NK-92 treated with Interleukin-12 subunit alpha and Interleukin-12 subunit beta, amount 100 ng/mL, for 24 hours (cell line): ENCODE measurements at places on chromosomes 7 and 10.

DNA sequence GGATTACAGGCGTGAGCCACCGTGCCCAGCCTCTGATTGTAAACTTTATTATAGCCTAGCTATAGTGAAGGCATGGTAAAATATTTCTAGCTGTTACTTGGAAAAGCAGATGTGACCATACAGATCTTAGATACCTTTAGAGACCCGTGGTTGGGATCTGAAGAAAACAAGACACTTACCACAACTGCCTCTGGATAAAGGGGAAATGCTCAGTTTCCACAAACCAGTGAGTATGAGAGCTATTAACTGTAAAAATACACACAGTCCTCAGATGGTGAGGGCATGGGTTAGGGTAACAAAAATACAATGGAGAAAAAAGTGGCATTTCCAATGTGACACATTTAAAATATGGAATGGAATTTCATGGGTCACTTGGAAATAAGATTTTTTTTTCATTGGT, 63.0 kb downstream of the ZNF438 start:
- DNase-seq = no peak

DNA sequence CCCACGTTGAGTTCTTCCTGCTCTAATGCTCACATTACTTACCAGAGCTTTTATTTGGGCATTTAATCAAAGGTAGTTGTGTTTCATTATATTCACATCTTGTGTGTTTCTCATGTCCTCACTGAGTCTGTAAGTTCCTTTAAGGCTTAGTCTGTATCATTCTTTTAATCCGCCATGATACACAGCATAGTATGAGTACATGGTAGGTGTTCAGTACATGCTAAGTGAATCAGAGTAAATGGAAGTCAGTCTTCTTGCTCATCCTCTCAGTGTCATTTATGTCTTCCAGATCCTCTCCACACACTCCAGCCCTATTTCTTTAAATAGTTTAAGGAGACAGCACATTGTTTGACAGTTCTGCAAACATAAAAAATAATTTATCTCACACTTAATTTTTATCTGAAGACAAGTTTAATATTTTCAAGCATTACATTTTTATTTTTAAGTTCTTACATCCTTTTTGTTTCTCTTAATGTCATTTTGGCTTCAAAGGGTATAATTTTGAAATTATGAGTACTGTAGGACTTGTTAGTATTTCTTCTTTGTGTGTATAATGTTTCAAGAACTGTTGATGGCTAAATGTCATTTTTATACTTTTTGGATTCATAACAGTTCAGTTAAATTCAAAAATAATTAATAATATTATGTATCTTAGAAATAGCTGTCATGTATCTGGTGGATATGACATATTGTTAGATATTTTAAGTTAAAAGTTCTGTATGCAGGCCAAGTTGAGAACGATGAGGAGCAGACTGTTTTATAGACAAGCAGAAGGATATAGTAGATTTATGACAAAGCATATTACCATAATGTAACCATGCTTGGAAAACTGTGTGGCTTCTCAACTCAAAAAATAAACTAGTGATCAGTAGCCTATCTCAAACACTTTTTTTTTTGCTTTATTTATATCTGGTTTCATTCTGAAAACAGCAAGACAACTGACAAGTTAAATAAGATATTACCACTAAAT, 342.7 kb downstream of the LRMDA start:
- no peak for DNase-seq

DNA sequence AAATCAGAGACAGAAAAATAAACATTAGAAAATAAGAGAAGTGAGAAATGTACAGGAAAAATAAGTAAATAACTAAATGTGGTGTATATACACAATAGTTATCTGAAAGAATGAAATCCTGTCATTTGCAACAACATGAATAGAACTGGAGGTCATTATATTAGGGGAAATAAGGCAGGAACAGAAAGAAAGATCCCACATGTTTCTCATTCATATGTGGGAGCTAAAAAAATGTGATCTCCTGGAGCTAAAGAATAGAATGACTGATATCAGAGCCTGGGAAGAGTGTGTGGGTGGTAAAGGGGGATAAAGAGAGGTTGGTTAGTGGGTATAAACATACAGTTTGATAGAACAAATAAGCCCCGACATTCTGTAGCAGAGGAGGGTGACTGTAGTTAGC, 27.3 kb downstream of the PLXDC2 start:
- no peak for DNase-seq

DNA sequence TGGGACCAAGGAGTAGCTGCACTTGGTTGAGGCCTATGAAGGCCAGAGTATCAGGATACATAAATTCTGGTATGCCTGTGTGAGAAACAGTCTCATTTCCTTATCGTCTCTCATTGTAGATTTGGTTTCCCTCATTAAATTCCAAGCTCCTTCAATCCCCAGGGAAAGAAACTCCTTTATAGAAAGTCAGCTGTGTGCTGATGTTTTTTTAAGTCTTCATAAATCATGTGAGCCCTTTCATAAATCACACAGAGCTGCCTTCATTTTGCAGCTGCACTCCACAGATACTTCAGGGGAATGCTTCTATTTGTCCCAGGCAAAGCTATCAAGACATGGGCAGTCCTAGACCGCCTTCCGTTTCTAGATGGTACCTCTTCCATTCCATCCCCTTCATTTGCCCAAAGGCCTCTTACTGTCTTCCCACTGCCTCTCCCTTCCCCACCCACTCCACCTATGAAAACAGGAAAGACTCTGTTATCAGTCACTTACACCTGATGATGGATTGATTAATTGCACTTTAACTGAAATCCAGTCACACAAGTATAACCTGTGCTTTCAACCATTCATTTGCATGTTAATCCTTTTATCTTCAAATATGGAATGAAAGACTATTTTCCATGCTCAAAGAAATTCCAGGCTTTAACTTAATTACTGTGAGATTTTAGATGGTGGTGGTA, 290.2 kb downstream of the C7orf25 start:
- DNase-seq = no peak

DNA sequence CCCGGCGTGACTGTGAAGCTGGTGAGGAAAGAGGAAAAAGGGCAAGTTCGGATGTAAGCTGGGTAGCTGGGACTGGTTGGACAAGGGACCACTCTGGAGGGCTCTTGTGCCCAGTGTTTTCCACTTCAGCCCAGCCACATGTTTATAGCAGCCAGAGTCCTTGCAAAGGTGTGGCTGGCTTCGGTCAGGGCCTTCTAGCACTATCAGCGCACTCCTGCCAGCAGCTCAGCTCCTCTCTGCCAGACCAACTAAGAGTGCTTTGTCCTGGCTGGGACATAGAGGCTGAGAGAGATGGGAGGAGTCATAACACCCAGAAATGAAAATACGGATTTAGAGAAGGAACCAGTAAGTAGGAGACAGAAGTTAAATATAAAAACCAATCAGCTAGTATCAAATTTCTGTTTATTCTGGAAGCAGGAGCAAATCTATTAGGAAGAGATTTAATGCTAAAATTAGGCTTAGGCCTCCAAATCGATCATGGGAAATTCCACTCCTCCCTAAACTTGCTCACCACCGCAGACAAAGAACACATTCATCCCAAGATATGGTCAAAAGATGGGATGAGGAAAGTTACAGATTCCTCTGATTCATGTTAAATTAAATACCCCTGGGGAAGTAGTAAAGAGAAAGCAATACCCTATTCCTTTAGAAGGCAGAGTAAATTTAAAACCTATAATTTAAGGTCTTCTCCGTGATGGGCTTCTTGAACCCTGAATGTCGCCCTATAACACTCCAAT, 135.0 kb downstream of the RALA start:
- DNase-seq = no peak

- no peak for DNase-seq
These were observed 197.1 kb downstream of the SORCS1 start for GRCh38 chr10:106967452-106967851.

DNA sequence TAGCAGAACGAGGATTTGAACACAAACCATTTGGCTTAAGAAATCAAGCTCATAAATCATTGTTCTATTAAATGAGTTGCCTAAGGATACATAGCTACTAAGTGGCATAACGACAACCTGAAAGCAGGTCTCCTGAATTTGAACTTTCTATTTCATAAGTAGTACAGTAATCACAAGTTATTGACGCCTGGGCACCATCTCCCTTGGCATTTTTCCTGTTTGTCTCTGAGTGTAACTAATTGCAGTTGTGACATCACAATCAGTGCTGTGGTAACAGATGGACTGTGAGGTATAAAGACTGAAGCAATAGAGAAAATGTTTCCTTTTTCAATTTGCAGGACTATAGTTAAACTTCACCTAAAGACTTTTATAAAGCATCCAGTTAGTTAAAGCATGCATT, 6.4 kb upstream of the CSTF2T start:
- DNase-seq = no peak

- no peak for DNase-seq
These were observed 8.9 kb upstream of the GRK5 start for GRCh38 chr10:119198438-119198837.

DNA sequence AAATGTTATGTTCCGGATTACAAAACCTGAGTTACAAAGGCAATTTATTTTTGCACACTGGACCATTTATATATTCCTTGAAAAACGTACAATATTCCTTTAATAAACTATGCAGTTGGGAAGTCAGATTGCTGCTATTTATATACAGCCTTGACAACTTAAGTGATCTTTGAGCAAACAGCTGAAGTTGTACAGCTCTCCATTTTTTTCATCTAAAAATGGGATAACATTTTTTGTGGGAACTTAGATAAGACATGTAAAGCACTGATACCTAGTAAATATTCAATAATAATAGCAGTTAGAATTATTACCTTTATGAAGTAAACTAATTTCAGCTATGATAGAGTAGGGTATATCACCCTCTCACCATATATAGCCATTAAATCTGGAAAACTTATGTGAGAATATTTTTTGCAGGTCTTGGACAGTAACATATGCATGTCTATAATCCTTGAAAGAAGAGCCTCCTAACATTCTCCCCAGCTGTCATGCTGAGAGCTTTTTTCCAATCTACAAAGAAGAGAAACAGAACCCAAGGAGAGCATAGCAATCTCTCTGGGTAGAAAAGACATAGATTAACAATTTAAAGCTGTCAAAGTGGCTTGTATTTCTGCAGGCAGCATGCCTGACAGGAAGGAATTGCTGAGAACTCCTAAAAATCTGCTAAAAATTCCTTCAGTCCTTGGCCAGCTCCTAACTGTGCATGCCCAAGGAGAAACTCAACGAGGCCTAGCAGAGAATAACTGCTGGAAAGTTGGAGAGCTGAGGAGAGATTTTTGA, 326.0 kb downstream of the CRPPA start:
- no peak for DNase-seq

DNA sequence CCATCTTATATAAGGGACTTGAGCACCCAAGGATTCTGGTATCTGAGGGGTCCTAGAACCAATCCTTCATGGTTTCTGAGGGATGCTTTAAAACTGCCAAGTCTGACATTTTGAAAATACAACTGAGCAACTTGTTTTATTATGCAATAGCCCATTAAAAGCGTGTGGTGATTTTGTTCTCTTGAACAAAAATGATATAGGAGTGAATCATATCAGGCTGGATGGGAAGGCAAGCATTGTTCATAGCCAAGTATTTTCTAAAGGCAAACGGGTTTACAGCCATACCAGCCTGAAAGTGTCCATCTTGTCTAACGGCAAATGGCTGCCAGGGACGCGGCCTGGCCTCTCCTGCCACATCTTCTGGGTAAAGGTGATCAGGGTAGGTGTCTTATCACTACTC, 23.4 kb downstream of the RPP38 start:
- no peak for DNase-seq

GRCh38 chr7:12584930-12585329, 14.4 kb downstream of the SCIN start:
- DNase-seq = no peak
